ENCODE measurements at places on chromosomes 7 and 10. TPM values are rescaled to one million over a fixed set of nuclear protein-coding genes. Genes with fewer than 3 reads are reported as not detected.

DNA sequence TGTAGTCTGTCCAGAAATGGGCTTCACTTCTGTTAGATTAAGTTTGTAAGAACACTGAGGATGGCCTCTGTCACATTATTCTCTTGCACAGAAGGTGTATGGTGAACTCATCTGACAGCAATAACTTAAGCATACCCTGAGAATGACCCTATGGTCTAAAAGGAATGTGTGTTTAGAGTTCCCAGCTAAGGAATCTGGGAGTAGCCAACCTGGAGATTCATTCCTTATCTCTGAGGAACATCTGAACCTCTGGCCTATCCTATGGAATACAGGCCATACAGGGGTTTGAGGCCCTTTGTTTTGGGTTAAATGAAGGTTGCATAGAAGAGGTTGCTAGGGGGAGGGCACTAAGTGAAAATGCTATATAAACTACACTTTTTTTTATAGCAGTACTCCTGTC, 41.4 kb downstream of the LAMB4 start:
- no peak for DNase-seq

MMP21 gene
- total RNA-seq, result not detected

TRPV6 gene
- total RNA-seq, result not detected

- DNase-seq, result peak; percentile 38
These were observed 115.9 kb downstream of the VIPR2 start for GRCh38 chr7:159028508-159029401.

- DNase-seq, result no peak
These were observed 485.8 kb downstream of the PLXNA4 start for GRCh38 chr7:132090444-132090843.

DNA sequence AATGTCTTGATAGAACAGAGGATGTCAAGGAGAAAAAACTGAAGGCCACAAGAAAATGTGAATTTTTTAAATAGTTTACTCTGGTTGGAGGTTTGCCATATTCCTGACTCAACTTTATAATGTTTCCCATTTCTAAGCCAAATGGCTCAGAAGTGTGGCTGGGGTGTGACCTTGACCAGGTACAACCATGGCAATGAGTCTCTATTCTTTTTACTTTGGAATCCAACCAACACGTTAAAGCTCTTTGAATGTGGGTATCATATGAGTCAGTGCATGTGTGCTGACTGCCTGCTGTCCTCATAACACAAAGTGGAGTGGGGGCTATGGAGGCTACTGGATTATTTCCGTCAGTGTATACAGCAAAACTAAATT, 33.5 kb upstream of the DLD start:
- no peak for DNase-seq

DNA sequence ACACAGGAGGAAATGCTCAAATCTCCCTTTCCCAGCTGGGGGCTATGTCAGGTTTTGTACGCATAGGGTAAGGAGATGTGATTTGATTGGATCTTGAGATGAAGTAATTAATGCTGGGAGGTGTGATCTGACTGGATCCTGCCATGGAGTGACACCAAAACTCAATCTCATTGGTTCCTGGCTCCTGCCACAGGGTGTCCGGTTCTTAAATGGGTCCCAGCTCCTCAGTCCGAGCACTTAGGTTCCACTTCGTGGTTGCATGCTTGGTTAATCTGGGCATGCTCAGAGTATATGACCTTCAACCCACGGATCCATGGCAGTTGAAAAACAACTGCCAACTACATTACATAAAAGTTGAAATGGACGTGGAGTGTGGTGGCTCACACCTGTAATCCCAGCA, 3.1 kb upstream of the ZNF12 start:
- DNase-seq, result no peak

GRCh38 chr7:154842591-154842990, 160.3 kb downstream of the PAXIP1 start:
- DNase-seq, result no peak

UPP1 gene
- total RNA-seq, result 60.4 TPM

GIMAP6 gene
- total RNA-seq, result not detected

NUTM2A gene
- 1.1 TPM for total RNA-seq

All from SJSA1 (cell line).